Gastroesophageal sphincter (tissue), 4 donors: ENCODE measurements at places on chromosomes 1 and 21. TPM values are rescaled to one million over a fixed set of nuclear protein-coding genes. Genes with fewer than 3 reads are reported as not detected.

DNA sequence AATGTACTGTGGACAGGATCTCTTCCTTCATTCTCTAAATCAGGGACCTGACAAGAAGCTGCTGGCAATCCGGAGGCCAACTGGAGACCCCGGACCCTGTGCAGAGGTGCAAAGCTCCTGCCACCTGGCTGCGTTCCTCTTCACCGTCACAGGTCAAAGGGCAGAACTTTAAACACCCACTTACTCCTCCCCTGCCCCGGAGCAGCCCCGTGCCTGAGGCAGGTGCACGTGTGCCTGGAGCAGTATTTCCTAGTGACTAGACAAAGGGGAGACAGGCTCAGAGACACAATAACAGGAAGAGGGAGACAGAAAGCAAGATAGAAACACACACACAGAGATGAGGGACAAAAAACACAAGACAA is 6.6 kb upstream of the PIGC start:
- ATAC-seq = no peak

DNA sequence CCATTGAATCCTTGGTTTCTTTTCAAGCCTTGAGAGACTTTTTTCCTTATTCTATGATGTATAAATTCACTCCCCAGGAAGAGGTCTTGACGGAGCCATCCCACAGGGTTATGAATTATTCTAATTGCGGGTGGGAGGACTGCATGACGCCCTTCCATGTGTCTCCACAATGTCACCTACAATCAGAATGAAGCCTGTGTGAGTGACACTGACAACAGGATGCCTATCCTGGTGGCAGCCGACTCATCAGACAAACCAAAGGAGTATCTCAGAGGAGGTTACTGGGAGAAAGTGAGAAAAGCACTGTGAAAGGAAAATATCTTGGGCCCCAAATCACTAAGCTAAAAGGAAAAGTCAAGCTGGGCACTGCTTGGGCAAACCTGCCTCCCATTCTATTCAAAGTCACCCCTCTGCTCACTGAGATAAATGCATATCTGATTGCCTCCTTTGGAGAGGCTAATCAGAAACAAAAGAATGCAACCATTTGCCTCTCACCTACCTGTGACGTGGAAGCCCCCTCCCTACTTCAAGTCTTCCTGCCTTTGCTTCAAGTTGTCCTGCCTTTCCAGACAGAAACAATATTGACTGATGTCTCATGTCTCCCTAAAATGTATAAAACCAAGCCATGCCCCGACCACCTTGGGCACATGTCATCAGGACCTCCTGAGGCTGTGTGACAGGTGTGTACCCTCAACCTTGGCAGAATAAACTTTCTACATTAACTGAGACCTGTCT is 98.4 kb downstream of the SMYD2 start:
- no peak for ATAC-seq

C1orf167 gene
- 1.1 TPM for total RNA-seq

SFN gene
- 0.81 TPM for total RNA-seq

PLA2G5 gene
- 47.1 TPM for total RNA-seq

BLACAT1 gene
- not detected for total RNA-seq

GRCh38 chr1:59285691-59286090 is 11.2 kb upstream of the FGGY start:
- ATAC-seq = no peak

DNA sequence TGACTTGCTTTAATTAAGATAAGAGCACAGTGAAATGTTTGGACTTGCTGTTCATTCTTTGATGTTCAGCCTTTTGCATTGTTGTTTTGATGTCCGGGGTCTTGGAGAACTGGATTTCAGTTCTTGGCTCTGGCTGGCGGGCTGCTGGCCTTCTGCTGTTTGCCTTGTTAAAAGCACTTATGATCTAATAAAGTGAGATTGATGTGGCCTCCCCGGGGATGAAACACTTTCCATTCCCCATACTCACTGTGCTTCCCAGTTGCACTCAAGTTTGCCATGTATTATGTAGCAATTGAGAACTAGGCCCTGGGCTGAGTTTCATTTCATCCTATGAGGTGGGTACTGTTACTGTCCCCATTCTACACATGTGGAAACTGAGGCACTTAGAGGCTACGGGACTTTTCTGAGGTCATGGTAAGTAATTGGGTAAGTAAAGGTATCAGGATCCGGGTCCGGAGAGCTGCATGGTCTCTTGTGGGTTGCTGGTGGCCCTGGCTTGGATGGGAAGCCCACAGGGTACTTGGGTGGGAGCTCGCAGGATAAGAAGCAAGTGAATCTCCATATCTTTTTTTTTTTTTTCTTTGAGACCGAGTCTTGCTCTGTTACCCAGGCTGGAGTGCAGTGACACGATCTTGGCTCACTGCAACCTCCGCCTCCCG is 127.7 kb upstream of the ZBTB40 start:
- ATAC-seq = no peak

GRCh38 chr1:184483101-184483683 is 96.4 kb downstream of the C1orf21 start:
- peak; percentile 55 for ATAC-seq

GRCh38 chr1:227544067-227545050 is 19.0 kb upstream of the ZNF678 start:
- no peak for ATAC-seq

- ATAC-seq = peak; percentile 26
These were observed 21.9 kb upstream of the LAX1 start for GRCh38 chr1:203743091-203743571.

FCRL1 gene
- not detected for total RNA-seq

RIMS3 gene
- total RNA-seq = 7.2 TPM

DNA sequence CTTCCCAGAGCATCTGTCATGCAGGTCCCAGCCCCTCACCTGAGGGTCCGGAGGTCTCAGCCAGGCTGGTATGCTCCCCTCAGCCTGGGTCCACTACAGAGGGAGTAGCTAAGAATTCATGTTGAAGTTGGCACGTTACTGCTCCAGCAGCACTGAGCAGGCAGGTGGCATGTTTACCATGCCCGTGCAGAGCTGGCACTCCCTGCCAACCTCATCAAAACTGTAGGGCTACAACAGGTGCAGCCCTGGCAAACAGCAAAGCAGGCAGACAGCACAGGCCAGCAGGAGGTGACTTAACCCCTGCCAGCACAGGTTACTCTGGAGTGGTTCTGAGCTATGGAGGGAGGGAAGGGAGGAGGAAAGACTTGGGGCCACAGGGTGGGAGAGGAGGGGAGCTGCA is 46.4 kb downstream of the NUAK2 start:
- no peak for ATAC-seq

GRCh38 chr1:205791568-205792180 is 16.4 kb upstream of the RAB29 start:
- ATAC-seq = peak; percentile 88
